ENCODE measurements at places on chromosomes 1 and 21.
A peak's percentile ranks its signal among the peaks of the same experiment; 100 is the strongest.

- DNase-seq, result no peak
These were observed 74.1 kb downstream of the GADD45A start for GRCh38 chr1:67759066-67759465.

- no peak for DNase-seq
These were observed 129.9 kb upstream of the KCNK2 start for GRCh38 chr1:214952648-214953047.

GRCh38 chr1:87136607-87137341 lies 191.9 kb upstream of the LMO4 start:
- no peak for DNase-seq

DNA sequence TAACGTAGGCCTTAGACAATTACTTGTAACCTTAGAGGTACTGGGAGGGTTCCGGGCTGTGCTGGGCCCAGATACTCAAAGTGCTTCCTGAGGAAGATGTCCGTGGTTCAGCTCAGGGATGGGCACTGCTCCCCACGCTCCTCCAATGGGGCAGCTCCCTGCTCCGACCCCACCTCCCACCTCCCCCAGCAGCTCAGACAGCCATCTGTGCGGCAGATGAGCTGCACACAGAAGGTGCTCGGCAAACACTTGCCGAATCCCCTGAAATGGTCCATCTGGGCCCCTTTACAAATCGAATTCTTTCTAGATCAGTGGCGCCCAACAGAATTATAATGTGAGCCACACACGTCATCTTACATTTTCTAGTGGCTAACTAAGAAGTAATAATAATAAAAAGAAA lies 242.4 kb upstream of the RAB4A start:
- no peak for DNase-seq

- no peak for DNase-seq
These were observed 373.8 kb downstream of the HHAT start for GRCh38 chr1:210702506-210702905.

GRCh38 chr1:221611656-221612046 lies 130.2 kb downstream of the DUSP10 start:
- DNase-seq, result no peak

GRCh38 chr1:25467616-25468015 lies 36.9 kb downstream of the MACO1 start:
- no peak for DNase-seq

DNA sequence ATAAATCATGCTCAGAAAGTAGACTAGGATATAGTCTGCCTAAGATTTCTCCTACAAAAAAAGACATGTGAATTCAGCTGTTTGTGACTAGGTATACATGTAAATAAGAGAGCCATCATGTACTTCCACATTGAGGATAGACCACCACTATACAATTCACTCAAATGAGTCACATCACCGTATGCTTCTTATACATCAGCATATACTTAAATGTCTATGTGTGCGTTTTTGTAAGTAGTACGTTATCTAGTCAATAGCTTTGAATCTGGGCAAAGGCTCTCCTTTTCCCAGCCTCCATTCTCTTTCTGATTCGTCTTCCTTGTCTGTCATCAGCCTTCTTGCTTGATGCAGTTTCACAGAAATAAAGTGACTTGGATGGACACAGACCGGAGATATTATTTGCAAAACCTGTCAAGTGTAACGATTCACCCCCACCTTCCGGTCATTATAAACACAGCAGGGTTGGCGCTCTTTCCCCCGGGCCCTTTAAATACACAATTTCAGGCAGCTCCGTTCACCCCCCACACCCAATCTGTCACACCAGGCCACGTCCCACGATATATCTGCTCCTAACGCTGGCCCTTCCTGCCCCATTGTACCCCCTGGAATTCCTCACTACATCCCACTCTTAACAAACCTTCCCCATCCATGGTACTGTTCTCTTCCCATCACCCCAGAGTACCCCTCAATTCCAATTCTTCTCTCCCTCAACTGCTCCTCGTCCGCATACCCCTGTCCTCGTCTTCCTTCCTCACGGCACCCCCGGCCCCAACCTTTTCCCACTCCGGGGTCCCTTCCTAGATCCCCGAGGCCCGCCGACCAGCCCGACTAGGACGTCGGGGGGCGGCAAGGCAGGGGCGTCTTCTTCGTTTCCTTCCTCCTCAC lies 636 bp downstream of the VAMP4 start:
- no peak for DNase-seq

- no peak for DNase-seq
These were observed 7.4 kb downstream of the LDLRAD1 start for GRCh38 chr1:54010415-54011117.

GRCh38 chr1:86068271-86068721 lies 88.3 kb downstream of the COL24A1 start:
- DNase-seq, result no peak

GRCh38 chr1:218426343-218426657 lies 81.2 kb downstream of the TGFB2 start:
- no peak for DNase-seq

DNA sequence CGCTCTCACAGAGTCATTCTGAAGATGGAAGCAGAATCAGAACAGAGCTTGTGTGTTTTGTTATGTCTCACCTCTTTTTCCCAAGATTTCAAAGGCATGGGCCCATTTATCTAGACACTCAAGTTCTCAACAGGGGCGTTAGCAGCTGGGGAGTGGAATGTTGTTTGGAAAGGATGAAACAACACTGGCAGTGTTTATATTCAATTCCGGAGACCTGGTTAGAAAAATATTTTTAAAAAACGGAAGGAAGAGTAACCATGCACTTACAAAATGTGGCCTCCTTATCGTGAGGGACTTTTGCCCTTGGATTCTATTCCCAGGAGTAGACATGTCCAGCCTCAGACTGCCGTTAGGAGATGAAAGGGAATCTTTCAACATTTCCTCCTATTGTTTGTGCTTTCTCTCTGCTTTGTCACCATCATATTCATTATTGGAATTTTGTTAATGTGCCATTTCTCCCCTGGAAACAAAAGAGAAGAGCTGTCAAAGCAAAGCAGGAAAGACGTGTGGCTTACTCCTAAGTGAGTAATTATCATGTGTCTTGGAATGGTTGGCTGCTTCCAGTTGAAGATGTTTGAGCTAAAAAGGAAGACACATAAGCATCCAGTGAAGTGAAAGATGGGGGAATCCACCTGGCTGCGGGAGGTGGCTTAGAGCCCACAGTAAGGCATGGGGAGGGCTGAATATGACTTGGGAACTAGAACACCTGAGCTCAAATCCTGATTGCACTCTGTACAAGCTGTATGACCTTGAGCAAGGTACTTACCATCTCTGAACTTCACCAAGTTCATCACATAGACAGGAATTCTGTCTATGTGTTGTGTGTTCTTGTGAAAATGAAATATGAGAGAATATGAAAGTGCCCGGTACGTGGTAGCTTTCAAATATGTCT lies 71.7 kb upstream of the JUN start:
- no peak for DNase-seq

DNA sequence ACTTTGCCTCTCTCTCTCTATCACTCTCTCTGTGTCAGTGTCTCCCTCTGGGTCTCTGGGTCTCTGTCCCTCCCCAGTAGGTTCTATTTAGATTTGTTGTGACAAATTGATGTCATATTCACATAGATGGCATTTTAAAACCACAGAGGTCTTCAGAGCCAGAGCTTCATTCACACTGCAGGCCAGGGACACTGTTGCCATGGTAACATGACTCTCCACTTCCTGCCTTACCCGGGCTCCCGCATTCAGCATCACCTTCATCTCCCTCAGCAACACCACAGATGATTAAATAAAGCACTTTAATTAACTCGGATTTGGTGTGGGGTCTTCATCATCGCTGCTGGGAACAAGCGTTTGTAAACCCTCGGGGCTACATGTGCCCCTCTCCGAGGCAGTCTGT lies 132.6 kb downstream of the ETS2 start:
- no peak for DNase-seq

GRCh38 chr1:39380036-39380435 lies 111.4 kb upstream of the BMP8A start:
- no peak for DNase-seq

DNA sequence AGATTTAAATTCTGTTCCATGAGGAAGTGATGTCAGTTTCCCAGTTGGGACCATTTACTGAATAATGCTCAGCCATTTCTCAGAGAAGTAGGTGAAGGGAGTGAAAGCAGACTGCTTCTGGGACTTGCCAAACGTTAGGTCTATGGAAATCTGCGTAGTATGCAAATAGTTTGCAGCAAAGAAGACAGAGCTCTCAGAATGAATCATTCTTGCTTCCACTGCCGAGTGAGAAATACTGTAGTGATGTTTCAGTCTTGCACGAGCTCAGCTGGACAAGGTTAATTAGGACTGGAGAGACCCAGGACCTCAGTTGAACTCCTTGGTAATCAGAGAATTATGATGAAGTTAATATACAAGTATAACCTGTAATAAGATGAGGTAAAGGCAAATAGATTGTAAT lies 317.7 kb upstream of the DAB1 start:
- DNase-seq, result peak; percentile 3

DNA sequence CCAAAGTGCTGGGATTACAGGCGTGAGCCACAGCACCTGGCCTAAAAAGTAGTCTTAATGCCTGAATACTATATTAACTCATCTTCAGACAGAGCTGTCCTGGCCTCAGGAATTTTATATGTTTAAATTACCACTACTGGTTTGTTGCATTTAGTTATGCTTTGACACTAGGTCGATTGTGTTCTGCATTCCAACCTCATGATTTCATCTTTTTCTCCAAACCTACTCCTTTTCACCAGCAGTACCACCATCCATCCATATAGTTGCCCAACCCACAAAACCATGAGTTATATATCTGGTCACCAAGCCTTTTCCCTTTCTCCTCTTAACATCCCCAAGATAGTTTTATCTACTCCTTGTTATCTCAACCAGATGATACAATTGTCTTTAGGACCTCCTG lies 22.6 kb downstream of the FMO5 start:
- DNase-seq, result no peak

- no peak for DNase-seq
These were observed 97.7 kb upstream of the IRF2BP2 start for GRCh38 chr1:234707641-234708040.

DNA sequence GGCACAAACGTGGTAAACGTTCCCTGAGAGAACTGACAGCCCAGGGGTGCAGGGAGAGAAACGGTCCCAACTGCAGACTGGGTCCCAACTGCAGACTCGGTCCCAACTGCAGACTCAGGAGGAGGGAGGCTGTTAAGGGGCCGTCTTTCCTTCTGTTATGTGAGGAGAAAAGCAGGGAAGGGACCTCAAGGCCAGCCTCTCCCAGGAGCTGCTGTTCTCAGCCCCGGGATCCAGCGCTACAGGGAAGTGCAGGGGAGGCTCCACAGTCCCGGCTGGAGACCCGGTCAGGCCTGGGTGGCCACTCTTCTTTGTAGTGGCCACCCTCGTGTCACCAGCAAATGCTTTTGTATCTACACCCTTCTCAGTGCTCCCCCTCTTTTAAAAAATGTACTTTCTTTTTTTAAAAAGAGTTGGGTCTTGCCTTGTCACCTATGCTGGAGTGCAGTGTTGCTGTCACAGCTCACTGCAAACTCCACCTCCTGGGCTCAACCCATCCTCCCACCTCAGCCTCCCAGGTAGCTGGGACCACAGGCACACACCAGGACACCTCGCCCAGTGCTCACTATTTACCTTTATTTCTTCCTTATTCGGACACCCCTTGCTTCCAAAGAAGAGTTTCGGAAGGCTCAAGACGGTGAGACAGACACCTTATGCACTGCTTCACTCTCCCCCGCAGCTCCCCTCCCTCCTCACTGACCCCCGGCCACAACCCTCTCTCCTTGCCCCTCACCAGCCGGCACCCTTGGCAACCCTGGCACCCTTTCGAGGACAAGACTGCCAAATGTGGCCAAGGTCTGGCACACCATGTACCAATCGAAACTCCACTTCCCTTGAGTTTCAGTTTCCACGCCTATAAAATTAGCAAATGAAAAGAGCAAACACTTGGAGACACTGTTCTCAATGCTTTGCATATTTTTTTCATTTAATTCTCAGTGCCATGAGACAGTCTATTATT lies 21.8 kb downstream of the CAPN2 start:
- DNase-seq, result no peak

GRCh38 chr21:16422702-16423101 lies 692.9 kb downstream of the USP25 start:
- DNase-seq, result no peak

DNA sequence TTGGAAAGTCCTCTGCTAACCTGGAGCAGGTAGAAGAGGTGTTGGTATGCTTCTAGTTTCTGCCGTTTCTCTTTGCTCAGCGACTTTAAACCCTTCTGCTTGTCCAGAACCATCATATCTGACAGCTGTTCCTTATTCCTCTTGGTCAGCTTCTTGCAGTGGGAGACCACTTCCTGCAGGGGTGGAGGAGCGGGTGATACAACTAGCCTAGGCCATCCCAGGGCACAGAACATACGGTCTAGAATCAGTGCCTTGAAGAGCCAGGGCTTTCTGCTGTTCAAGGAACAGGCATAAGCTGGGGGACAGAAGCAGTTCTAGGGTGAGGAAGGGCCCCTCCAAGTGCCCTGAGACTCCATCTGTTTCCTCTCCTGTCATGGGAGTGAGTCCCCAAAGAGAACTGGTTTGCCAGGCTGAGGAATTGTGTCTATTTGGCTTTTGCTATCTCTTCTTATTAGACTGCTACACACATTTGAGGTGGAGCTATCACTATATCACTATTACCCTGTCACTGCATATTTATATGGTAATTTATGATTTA lies 32.5 kb downstream of the IQGAP3 start:
- DNase-seq, result no peak

DNA sequence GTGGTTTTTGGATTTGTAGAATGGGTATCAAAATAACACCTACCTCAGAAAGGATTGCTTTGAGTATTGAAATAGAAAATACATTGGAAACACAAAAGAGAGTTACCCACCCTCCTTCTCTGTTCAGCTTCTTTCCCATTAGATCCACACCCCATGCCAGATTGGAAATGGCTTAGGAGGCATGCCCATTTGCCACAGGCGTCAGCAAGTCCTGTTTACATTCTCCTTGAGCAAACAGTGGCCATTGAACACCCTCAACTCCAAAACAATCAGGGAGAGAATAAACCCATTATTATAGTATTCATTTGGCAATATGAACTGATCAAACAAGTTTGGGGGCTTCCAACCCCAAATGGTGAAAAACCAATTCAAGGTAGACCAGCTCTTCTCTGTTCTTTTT lies 2.4 kb downstream of the ELAPOR1 start:
- no peak for DNase-seq

- DNase-seq, result peak; percentile 60
These were observed 43.7 kb downstream of the BACH1 start for GRCh38 chr21:29342363-29342957.

- DNase-seq, result no peak
These were observed 2.1 kb upstream of the OBSCN start for GRCh38 chr1:228205526-228206436.

GRCh38 chr1:180930687-180931086 lies 18.0 kb downstream of the KIAA1614 start:
- no peak for DNase-seq
